ENCODE measurements at places on chromosomes 2 and 18. TPM values are rescaled to one million over a fixed set of nuclear protein-coding genes. Genes with fewer than 3 reads are reported as not detected.

The CCDC148 gene
- 1.6 TPM for total RNA-seq

The ALK gene
- 0.27 TPM for total RNA-seq

The POLE4 gene
- 20.8 TPM for total RNA-seq

The ABCG5 gene
- 3.8 TPM for total RNA-seq

The CD302 gene
- total RNA-seq, result 25.2 TPM

GRCh38 chr2:3639015-3639630, 18.9 kb upstream of the ALLC start:
- H3K4me1 ChIP-seq, result no peaks in the 10 kb centered on the region
- no peak for DNase-seq
- H3K27me3 ChIP-seq, result no peaks in the 10 kb centered on the region
- no peak overlapping the region for H3K27ac ChIP-seq
- H3K4me3 ChIP-seq, result no peak overlapping the region

DNA sequence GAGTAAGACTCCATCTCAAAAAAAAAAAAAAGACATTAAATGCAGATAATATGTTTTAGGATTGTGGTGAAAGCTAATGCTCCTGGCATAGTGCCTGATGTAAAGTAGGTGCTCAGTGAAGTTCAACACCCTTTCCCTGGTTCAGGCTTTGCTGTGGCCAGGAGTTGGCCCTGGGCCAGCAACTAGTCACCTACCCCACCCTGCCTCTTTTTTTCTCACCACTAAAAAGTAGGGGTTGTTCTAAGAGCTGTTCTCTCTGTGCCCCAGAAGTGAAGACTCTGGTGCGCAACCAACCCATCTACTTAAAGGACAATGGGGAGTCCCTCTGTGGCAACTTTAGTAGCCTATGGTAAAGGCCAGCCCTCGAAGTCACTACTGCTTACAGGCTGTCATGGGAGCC, 75.9 kb downstream of the DNMT3A start:
- H3K4me1 ChIP-seq, result peaks cover 4% of the 10 kb centered on the region
- no peak overlapping the region for H3K27ac ChIP-seq
- no peak overlapping the region for H3K4me3 ChIP-seq
- DNase-seq, result no peak
- H3K36me3 ChIP-seq, result peaks cover 5% of the 10 kb centered on the region
- no peaks in the 10 kb centered on the region for H3K27me3 ChIP-seq

GRCh38 chr2:39696838-39697237, 31.1 kb downstream of the TMEM178A start:
- no peaks in the 10 kb centered on the region for H3K4me1 ChIP-seq
- no peaks in the 10 kb centered on the region for H3K36me3 ChIP-seq
- H3K27me3 ChIP-seq, result no peaks in the 10 kb centered on the region
- H3K27ac ChIP-seq, result peak overlapping the region; percentile 20
- H3K4me3 ChIP-seq, result no peak overlapping the region

GRCh38 chr2:16674154-16674553, 8.5 kb upstream of the CYRIA start:
- DNase-seq, result no peak
- H3K36me3 ChIP-seq, result no peaks in the 10 kb centered on the region
- H3K4me3 ChIP-seq, result no peak overlapping the region
- no peaks in the 10 kb centered on the region for H3K27me3 ChIP-seq
- H3K27ac ChIP-seq, result no peak overlapping the region

- H3K27me3 ChIP-seq, result no peaks in the 10 kb centered on the region
- H3K4me1 ChIP-seq, result no peaks in the 10 kb centered on the region
- no peak for DNase-seq
- H3K36me3 ChIP-seq, result no peaks in the 10 kb centered on the region
Measured at GRCh38 chr18:38415811-38416210, 850.2 kb upstream of the CELF4 start.

DNA sequence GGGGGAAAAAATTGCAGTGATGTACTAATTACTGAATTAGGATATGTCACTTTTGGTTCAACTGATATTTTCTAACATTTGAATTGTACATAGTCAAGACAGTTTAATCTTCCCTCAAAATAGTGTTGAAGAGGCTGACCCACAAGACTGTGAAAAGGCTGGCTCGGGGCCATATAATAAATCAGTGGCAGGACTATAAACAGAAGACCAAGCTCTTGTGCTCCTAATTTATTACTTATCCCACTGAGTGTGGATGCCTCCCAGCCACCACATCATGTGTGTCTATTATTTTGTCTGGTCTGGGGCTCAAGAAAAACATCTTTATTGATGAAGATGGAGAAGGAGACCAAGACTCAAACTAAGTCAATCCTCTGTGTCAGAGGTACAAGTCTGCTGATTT, 64.4 kb downstream of the PLEKHM3 start:
- no peak for DNase-seq
- no peak overlapping the region for H3K4me3 ChIP-seq
- H3K27ac ChIP-seq, result no peak overlapping the region
- no peaks in the 10 kb centered on the region for H3K36me3 ChIP-seq

DNA sequence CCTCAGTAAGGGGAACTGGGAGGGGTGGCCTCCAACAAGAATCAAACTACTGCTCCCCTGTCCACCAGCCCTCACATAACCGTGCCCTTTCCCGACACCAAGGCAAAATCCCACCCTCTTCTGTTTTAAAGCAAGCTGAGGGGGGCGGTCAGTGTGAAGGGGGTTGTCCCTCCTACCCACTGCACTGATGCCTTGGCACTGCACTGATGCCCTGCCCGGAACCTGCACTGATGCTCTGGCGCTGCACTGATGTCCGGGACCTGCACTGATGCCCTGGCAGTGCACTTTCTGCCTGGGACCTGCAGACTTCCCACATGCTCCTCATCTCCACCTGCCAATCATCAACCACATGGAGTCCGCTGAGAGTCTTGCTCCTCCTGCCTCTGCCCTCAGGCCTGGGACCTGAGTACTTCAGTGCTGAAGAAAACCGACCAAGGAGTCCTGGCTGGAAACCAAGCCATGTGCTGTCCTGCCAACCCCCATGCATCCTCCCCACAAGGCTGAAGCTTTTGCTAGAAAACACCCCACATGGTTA, 179.5 kb downstream of the SMAD2 start:
- H3K4me1 ChIP-seq, result peaks cover 4% of the 10 kb centered on the region
- no peaks in the 10 kb centered on the region for H3K36me3 ChIP-seq
- H3K27me3 ChIP-seq, result peaks cover 5% of the 10 kb centered on the region
- no peak overlapping the region for H3K4me3 ChIP-seq

DNA sequence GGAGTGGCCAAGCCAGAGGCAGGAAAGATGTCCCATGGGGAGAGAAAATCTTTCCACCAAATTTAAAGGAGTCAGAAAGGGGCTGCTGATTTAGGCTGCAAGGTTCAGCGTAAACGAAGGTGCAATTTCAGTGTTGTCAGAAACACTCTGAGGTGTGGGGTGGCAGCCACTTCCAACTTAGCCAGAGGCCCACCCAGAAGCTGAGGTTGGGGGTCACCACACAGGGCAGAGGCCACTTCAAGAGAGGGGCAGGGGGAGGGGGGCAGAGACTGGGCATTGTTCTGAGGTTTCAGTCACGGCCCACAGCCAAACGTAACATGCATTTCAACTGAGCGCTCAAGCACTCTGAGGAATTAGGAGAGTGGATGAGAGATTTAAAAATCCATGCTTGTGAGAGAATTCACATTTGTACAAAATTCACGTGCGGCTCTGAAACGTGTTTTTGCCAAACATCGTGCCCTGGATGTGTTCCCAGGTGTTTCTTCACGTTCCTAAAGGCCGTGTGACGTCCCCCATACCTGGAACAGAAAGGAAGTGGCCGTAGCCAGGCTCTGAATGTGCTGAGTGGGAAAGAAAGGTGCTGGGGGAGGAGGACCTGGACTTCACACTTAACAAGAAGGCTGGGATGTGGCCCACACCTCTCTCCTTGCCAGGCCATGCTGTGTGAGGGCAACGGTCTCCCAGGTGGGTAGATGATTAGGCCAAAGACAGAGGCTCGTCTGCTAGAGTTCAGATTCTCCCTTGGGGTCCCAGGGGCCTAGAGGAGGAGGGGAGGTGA, 19.5 kb upstream of the BOK start:
- H3K36me3 ChIP-seq, result no peaks in the 10 kb centered on the region
- H3K4me3 ChIP-seq, result no peak overlapping the region
- H3K27me3 ChIP-seq, result peaks cover 14% of the 10 kb centered on the region
- no peak for DNase-seq
